ENCODE measurements at places on chromosomes 13 and 19. TPM values are rescaled to one million over a fixed set of nuclear protein-coding genes. Genes with fewer than 3 reads are reported as not detected.

DNA sequence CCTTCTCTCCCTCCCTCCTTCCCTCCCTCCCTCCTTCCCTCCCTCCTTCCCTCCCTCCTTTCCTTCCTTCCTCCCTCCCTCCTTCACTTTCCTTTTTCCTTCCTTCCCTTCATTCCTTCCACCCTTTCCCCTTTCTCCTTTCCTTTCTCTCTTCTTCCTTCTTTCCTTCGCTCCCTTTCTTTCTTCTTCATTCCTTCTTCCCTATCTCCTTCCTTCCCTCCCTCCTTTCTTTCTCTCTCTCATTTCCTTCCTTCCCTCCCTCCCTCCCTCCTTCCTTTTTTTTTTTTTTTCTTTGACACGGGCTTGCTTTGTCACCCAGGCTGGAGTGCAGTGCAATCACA, 105.5 kb downstream of the IER2 start:
- no peak for DNase-seq

DNA sequence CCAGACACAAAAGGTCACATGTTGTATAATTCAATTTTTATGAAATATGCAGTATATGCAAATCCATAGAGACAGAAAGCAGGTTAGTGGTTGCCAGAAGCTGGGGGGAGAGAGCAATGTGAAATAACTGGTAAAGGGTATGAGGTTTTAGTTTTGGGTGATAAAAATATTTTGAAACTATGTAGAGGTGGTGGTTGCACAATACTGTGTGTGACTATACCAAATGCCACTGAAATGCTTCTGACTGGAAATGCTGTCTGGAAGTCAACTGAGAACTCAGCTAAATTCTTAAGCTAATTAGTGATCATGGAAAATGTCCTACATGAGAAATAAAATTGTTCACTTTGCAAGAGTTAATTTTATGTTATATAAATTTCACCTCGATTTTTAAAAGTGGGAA, 65.3 kb upstream of the RXFP2 start:
- no peak for DNase-seq

GRCh38 chr13:105474983-105475610, 1060.4 kb downstream of the EFNB2 start:
- no peak for DNase-seq

GRCh38 chr13:47025791-47026447, 129.1 kb upstream of the HTR2A start:
- no peak for DNase-seq

DNA sequence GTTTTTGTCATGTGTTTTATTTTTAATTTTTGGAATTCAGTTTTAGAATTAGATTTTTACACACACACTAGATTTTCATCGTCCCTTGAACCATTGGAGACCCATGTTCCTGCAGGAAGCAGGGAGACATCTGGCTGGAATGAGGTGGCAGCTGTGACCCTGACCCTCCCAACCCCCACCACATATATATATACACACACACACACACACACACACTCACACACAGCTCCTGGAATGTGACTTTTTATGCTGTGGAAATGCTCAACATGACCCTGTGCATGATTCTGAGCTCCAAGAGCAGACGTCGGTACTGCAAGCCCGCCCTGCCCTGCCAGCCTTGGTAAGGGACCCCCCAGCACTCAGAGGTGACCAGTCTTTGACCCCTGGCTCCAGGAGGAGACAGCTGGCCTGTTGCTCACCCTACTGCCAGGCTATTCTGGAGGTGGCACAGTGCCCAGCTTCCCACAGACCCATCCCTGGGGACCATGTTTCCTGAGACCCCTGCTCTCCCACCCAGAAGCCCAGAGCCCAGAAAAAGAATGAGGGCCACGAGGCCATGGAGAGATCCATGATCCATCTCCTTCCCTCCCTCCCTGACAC, 103.2 kb upstream of the VSTM2B start:
- DNase-seq = no peak

GRCh38 chr13:52359534-52359933, 46.4 kb downstream of the THSD1 start:
- no peak for DNase-seq

GRCh38 chr19:2049741-2050348, 1.2 kb downstream of the MKNK2 start:
- peak; percentile 87 for DNase-seq

- DNase-seq = no peak
Observed at GRCh38 chr13:102699504-102699903, 4.7 kb upstream of the METTL21C start.

GRCh38 chr19:13057744-13058143, 44.9 kb downstream of the LYL1 start:
- DNase-seq = no peak

GRCh38 chr13:51364404-51365008, 25.0 kb downstream of the SERPINE3 start:
- DNase-seq = no peak

DNA sequence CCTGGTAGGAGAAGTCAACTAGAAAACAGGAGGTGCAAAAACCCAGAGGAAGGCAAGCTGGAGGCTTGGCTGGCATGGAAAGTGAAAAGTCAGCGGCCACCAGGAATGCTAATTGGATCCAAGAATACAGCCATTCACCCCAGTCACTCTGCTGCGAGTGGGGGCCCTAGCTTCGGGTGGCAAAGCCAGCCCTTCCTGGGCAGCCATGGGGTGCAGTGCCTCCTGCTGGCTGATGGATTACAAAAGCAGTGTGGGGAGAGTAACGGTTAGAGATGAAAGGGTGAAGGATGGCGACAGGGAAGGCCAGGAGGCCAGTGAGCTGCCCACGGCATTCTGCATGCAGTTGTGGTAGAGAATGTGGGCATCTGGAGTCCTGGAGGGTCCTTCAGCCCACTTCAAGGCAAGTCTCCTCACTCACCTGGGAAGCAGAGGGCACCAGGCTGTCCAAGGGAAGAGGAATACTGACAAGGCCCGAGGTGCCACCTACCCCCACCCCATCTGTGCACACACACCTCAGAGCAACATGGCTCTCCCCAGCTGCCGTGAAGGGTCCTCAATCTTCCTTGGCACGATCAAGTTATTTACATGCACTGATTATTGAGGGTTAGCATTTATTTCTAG, 20.3 kb upstream of the EPHX3 start:
- DNase-seq = no peak

DNA sequence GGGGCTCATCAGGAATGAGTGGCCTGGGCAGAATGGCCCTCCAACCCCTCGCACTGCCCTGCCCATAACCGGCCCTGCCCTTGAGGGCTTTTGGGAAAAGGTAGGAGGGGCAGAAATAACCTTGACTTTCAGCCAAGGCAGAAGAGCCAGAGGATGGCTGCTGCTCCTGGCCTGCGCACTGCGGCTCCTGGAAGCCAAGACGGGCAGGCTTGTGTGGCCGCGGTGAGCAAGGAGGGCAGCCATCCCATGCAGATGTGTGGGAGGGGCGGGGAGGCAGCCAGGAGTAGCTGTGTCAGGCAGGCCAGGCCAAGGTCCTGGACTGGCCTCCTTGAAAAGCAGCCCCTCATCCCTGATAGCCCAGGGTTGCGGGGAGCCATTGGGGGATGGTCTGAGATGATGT, 57.6 kb upstream of the URI1 start:
- DNase-seq = no peak

DNA sequence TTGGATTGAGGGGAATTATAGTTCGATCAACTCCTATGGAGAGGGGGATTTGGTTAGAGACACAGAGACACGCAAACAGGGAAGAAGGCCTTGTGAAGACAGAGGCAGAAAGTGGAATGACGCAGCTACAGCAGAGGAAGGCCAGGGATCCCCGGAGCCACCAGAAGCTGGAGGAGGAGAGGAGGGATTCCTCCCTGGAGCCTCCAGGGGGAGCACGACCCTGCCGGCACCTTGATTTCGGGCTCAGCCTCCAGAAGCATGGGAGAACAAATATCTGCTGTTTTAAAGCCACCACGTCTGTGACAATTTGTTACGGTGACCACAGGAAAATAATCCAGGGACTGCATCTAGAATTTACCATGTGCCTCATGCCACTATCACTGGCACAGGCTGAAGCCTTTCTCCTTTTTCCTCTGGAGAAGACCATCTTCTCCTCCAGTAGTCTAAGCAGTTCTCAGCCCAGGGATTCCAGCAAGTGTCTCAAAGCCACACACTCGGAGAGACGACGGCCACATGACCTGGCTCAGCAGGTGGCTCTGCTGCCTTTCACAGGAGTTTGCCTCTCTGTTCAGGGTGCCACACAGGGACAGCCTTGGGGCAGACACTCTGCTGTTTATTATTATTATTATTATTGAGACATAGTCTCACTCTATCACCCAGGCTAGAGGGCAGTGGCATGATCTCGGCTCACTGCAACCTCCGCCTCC, 39.9 kb upstream of the CCNE1 start:
- peak; percentile 34 for DNase-seq

- DNase-seq = peak; percentile 6
Observed at GRCh38 chr13:42548731-42549551, 25.0 kb upstream of the TNFSF11 start.

- DNase-seq = no peak
Observed at GRCh38 chr19:14494411-14494810, 1.5 kb downstream of the GIPC1 start.

GRCh38 chr19:7109678-7110289, 40.3 kb downstream of the ZNF557 start:
- no peak for DNase-seq

GRCh38 chr13:42345367-42345766, 73.4 kb downstream of the AKAP11 start:
- DNase-seq = no peak

DNA sequence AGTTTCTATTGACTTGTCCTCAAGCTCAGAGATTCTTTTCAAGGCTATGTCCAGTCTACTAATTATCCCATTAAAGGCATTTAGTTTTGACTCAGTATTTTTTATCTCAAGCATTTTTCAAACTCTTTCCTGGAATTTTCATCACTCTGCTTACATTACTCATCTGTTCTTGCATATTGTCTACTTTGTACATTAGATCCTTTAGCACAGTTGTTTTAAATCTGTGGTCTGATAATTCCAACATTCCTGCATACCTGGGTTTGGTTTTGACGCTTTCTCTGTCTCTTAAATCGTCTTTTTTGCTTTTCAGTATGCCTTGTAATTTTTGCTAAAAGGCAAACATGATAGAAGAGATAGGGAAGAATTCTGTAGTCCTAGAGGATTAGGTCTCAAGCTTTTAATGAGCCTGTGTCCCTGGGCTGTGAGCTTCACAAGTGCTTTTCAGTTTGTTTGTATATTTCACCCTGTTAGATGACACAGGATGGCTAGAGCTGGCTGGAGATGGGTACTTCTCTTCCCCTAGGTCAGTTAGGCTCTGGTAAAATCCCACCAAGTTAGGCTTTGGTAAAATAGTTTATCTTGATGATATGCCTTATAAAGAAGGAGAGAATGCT, 46.1 kb upstream of the GPC6 start:
- DNase-seq = no peak

GRCh38 chr19:33997690-33998089, 174.6 kb upstream of the LSM14A start:
- DNase-seq = no peak

GRCh38 chr13:94431987-94432386, 47.5 kb downstream of the DCT start:
- DNase-seq = no peak

GRCh38 chr13:113845723-113846635, 17.9 kb downstream of the GAS6 start:
- no peak for DNase-seq

- DNase-seq = no peak
Observed at GRCh38 chr13:111462221-111462764, 141.9 kb downstream of the TEX29 start.

The ZNF382 gene
- 3.2 TPM for total RNA-seq

The ZNF844 gene
- total RNA-seq = 9.3 TPM

The NLRP11 gene
- total RNA-seq = 112 TPM

The CYP2F1 gene
- total RNA-seq = not detected

The RFPL4AL1 gene
- total RNA-seq = not detected

The TSSK6 gene
- total RNA-seq = 6.4 TPM

The LRRC63 gene
- total RNA-seq = not detected

The ZNF569 gene
- total RNA-seq = 12.2 TPM

The ZNF57 gene
- total RNA-seq = 6.6 TPM

Data from OCI-LY7 (cell line).